ENCODE measurements at places on chromosomes 4 and X.

GRCh38 chrX:12901486-12901885 lies 4.9 kb upstream of the TLR8 start:
- peak; percentile 17 for DNase-seq

- DNase-seq: no peak
Measured at GRCh38 chrX:63713526-63713925, 71.5 kb downstream of the ARHGEF9 start.

DNA sequence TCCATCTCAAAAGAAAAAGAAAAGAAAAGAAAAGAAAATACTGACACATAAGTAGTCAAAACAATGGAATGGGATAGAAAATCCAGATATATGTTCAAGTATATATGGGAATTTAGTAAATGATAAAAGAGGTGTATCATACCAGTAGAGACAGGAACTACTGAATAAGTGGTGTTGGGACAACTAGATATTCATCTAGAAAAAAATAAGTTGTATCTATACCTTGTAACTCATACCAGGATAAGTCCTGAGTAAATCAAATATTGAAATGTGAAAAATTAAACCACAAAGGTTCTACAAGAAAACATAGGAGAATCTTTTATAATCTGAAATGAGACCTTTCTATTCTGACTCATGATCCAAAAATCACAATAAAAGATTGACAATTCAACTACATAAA lies 58.5 kb downstream of the RBM47 start:
- DNase-seq: no peak

DNA sequence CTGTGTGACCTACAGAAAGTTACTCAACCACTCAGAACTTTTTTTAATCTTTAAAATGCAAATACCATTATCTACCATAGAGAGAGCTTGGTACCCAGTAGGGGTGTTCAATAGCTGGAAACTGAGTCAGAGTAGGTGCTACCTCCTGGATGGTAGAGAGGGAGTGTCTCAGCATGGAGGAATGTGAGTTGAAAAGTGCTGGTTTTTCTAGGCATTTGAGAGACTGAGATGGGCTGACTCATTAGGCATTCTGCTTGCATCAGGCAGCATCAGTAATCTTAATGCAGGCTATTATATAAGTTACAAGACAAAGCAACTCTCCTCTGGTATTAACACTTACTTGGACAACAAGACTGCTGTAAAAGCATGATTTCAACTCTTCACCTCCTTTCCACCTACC lies 70.9 kb upstream of the ARHGEF9 start:
- no peak for DNase-seq

DNA sequence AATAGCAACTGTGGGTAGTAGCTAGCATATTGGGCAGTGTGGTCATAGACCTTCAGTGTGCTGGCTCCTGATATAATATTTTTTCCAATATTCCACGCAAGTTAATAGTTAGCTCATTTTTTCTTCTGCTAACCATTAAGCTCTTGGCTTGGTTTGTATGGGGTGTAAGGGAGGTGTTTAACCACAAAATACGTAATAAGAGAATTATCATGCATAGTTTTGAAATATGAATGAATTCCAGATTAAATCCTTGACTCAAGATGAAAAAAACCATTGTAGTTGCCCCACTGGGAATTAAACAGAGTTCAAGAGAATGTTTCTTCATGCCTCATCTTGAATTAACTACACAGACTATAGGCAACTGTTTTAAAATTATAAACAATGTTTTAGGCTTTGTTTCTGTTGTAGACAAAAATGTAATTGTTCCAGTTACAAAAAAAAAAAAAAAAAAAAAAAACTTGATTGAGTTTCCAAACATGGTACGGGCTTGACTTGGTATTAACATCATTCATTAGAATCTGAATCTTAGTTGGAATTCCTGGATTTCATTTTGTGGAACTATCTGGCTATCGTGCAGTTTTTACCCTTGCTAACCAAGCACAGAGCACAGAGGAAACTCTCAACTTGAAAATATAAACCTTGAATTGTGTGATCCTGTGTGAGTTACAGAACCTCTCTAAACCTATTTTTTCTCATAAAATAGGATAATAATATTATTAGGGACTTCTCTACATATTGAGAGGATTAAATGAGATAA lies 28.4 kb downstream of the CXCL1 start:
- DNase-seq: no peak

GRCh38 chrX:6718766-6719165 lies 183.8 kb upstream of the VCX3A start:
- DNase-seq: no peak

DNA sequence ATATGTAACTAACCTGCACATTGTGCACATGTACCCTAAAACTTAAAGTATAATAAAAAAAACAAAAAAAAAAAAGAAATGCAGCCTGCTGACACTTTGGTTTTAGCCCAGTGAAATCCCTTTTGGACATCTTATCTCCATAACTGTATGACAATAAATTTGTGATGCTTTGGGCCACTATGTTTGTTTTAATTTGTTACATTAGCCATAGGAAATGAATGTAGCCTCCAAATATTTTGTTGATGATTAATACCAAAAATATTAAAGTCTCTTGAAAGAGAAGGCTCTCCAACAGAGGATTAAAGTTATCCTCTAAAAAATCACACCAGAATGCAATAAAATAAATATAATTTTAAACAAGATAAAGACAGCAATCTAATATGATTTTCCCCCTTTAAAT lies 852.7 kb upstream of the SLIT2 start:
- DNase-seq: no peak

DNA sequence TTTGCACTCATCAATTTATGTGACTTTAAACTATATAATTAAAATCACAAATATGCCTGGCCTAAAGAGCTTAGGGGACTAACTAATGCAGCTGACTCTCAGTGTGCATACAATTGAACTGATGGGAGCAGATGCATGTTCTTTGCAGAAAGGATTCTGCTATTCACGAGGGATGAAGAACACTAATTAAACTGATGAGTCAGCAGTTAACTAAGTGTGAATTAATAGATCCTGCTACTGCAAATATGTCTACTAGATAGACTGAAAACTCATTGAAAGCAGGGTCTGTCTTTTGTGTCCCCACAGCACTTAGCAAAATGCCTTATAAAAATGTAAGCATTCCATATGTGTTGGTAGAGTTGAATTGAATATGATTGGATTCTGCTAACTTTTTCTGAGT lies 104.0 kb downstream of the SRPX start:
- no peak for DNase-seq

GRCh38 chrX:51361251-51361650 lies 28.6 kb downstream of the NUDT10 start:
- no peak for DNase-seq

DNA sequence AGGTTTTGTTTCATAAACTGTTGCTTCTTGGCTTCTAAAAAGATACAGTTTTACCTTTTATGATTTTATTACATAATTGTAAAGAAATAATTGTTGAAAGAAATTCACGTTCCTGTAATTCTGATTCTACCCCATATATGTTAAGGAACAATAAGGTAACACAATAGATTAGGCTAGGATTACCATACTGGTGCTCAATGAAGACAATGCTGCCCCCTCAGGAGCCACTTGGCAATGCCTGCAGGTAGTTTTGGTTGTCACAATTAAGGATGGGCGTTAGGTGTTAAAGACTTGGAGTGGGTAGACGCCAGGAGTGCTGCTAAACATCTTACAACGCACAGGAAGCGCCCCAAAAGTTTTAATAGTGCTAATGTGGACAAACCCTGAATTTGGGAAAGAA lies 133.2 kb downstream of the NLGN4X start:
- no peak for DNase-seq

DNA sequence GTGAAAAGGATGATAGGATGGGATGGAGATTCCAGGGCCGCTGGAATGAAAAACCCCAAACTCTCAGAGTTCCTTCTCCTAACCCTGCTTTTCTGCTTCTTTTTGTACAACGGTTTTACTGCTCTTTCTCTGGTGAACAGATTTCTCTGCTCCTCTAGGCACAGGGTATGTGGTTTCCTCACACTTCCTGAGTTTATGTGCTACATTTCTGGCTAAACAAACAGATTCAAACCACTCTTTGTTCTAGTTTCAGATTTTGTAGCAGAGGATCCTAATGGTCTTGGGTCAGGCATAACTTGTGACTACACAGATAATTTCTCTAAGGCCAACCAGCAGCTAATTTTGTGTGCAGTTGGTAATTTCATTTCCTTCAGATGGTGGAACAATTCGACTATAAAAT lies 52.6 kb downstream of the OSTC start:
- DNase-seq: no peak

DNA sequence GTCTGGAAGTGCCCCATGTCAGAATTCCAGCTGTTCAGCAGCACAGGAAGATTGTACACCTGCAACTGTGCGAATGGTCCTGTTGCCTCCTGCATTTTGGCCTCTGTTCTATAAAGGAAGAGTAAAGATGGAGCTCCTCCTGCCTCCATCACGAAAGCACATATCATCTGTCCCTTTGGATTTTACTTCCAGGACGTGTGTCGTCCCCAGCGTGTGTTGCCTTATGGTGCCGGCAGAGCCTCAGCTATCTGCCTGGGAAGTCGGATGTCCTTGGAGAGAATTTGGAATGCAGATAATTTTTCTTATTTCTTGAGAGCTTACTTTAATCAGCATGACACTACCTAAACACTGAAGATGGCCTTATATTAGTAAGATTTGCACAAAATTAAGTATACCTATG lies 97.7 kb downstream of the GATB start:
- DNase-seq: no peak
